HT1080 (cell line): ENCODE measurements at places on chromosomes 3 and 15.

DNA sequence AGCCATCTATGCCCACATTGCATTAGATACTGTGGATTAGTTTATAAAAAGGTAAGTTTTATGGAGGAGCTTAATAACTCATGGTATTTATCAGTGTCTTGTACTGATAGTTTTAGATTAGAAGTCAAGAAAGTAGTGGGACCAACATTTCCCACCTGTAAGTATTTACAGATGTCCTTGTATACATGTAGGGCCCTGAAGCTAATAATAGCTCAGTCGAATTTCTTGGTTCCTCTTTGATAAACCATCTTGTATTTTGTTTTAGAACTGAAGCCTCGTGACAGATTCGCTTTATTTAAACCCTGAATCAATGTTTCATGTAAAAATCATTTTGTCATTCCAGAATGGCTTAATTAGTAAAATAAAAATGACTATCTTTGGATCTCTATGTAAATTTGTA is 73.4 kb downstream of the CRYBG3 start:
- no peak for DNase-seq

DNA sequence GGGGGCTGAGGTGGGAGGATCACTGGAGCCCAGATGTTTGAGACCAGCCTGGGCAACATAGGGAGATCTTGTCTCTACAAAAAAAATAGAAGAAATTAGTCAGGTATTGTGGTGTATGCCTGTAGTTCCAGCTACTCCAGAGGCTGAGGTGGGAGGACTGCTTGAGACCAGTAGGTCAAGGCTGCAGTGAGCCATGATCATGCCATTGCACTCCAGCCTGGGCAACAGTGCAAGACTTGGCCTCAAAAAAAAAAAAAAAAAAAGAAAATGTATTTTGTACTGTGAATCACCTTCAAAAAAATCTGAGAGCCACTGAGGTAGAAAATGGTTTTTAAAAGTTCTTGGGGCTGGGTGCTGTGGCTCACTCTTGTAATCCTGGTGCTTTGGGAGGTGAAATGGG is 4.6 kb downstream of the SNX4 start:
- no peak for DNase-seq

GRCh38 chr15:60204131-60204885 is 193.5 kb downstream of the ANXA2 start:
- no peak for DNase-seq

- peak; percentile 31 for DNase-seq
Measured at GRCh38 chr3:130835483-130835882, 58.4 kb upstream of the ATP2C1 start.

DNA sequence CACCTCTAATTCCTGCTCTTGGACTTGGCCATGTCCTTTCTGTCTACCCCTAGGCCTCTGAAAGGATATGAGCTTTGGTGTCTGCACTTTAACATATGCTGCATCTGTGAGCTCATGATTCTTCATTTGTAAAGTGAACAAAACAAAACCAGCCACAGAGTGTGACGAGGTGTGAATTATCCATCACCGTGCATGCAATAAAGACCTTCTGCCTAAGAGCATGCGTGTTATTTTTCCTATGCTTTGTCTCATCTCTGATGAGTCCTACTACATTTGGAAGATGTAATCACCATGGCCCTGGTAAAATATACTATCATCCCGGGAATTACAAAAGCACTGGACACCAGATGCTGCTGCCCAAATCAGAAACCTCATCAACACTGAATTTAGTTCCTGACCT is 103.5 kb upstream of the KCNAB1 start:
- DNase-seq: no peak

DNA sequence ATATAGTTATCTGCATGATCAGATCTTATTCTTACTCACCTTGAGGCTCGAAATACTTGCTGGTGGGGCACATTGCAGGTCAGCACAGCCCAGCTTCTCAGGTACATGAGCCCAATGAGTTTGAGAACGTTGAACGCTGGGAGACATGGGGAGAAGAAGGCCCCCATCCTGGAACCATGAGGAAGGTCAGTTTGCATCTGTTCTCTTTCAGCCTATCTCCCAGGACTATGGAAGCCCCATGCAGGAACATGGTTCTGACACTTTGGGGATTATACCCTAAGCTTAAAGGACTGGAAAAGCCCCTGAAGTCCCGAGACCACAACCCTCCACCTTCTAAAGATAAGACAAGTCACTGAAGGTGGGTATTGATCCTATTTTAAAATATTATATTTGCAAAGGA is 17.4 kb upstream of the STARD5 start:
- DNase-seq: no peak

- no peak for DNase-seq
Measured at GRCh38 chr3:197524128-197524527, 31.6 kb downstream of the BDH1 start.

- DNase-seq: no peak
Measured at GRCh38 chr15:77759896-77760592, 127.3 kb upstream of the LINGO1 start.

DNA sequence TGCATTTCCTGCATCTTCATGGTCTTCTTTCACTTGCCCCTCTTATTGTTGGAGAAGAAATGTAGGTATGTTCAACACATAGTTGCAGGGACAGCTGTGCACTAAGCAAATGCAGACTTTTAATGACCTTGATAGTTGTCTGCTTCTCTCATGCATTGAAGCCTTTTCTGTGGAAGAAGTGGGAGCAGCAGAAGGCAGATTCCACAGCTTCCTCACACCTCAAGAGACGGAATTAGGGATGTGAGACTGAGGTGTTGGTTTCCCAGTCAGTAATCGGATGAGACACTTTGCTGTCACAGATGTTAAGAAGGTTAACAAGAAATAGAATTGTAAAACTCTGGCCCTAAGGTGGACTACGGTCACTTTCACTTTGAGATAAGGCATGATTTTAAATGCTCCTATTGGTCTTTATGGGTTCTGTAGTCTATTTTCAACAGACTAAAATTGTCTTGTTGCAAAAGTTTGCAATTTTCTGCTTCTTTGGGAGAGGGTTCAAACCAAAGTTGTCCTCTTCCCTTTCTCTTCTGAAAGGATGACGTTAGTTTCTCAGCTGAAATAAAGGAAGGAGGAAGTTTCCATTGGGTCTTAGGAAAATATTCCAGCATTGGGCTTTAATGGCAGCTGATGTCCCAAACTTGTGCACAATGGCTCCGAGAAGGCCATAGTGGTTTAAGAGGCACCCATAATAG is 117.4 kb downstream of the LPP start:
- no peak for DNase-seq

GRCh38 chr3:4261406-4261805 is 41.8 kb upstream of the SETMAR start:
- no peak for DNase-seq

GRCh38 chr3:76349715-76350480 is 564.5 kb upstream of the ZNF717 start:
- no peak for DNase-seq
